Activated naive CD8-positive, alpha-beta T cell treated with anti-CD3 and anti-CD28 coated beads for 36 hours (primary cell): ENCODE measurements at places on chromosomes 12 and 14. TPM values are rescaled to one million over a fixed set of nuclear protein-coding genes. Genes with fewer than 3 reads are reported as not detected.
A peak's percentile ranks its signal among the peaks of the same experiment; 100 is the strongest.

DNA sequence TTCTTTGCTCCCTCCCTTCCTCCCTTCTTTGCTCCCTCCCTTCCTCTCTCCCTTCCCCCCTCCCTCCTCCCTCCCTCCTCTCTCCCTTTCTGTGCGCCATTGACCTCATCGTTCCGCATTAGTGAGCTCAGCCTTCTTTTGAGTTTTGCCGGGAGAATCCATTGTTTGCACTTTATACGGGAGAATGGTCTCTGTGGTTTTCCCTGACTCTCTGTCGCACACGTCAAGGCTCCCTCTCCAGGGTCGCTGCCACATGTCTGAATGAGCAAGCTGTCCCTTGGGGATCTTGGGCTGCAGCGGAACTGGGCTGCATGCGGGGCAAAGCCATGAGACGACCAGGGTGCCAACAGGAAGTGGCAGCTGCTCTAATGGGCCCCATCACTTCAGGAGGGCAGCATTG is 118.5 kb downstream of the GLT1D1 start:
- no peaks in the 10 kb centered on the region for H3K36me3 ChIP-seq
- DNase-seq = no peak
- peaks cover 5% of the 10 kb centered on the region for H3K4me1 ChIP-seq
- H3K4me3 ChIP-seq = no peak overlapping the region

Gene TTC9
- total RNA-seq = 5.4 TPM

DNA sequence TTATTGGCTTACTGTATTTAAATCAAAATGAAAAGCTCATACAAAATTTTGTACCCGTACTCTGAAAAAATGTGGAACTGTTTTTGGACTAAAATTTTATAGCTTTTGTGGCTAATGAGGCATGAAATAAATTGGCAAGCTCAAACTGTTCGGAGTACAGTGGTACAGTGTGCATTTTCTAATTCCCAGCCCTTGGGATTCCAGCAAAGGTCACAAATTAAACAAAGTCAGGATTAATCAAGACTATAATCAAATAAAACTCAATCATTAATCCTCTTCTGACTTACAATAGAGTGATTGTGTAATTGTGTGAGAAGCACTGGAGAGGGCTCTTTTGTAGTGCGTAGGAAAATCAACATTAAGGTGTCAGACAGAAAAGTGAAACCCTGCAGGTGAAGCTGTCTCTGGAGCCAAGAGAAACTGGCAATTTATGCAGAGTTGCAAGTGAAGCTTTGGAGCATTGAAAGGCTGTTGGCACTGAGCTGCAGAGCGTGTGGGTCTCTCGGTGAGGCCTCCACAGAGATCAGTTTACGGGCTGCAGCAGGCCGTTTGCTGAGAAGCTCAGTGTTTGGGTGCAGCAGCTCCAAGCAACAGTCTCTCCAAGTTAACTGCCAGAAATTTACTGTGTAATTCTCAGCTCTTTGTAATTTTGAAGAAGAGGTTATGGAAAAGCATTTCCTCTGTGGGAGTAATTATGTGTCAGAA is 275.9 kb downstream of the FBXL14 start:
- peaks cover 25% of the 10 kb centered on the region for H3K36me3 ChIP-seq
- DNase-seq = no peak
- peaks cover 8% of the 10 kb centered on the region for H3K4me1 ChIP-seq
- H3K27ac ChIP-seq = no peak overlapping the region
- no peaks in the 10 kb centered on the region for H3K27me3 ChIP-seq
- H3K4me3 ChIP-seq = no peak overlapping the region

- no peak overlapping the region for H3K4me3 ChIP-seq
- H3K27me3 ChIP-seq = peaks cover 15% of the 10 kb centered on the region
- H3K36me3 ChIP-seq = no peaks in the 10 kb centered on the region
- DNase-seq = no peak
- H3K27ac ChIP-seq = no peak overlapping the region
Observed at GRCh38 chr14:63290741-63291430, 27.8 kb downstream of the GPHB5 start.

Gene DACT1
- total RNA-seq = 1.0 TPM

DNA sequence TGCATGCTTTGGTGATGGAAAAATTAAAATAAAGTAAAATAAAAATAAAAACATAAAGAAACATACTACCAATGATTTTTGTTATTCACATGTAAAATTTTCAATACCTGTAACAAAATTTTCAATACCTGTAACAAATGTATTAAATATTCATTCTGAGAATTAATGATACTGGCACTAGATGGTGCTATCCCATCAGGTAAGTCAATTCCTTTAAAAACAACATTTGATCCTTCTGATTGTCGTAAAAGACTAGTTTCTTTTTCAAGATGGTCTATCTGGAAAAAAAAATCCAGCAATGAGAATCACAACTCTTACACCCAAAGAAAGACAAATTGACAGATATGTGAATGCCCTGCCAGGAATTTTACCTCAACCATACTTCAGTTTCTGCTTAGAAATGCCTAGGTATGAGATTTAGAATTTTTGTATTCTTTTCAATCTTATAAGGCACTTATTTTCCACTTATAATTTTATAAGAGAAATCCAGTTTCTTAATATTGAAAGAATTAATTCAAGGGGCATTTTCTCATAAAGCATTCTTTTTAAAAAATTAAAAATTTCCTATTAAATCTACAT is 30.7 kb downstream of the CEP290 start:
- no peak for DNase-seq
- H3K4me1 ChIP-seq = peaks cover 4% of the 10 kb centered on the region
- no peak overlapping the region for H3K4me3 ChIP-seq

- peak; percentile 45 for DNase-seq
- peak overlapping the region; percentile 25 for H3K27ac ChIP-seq
- no peak overlapping the region for H3K4me3 ChIP-seq
- peaks cover 60% of the 10 kb centered on the region for H3K4me1 ChIP-seq
- no peaks in the 10 kb centered on the region for H3K27me3 ChIP-seq
- peaks cover 17% of the 10 kb centered on the region for H3K36me3 ChIP-seq
Observed at GRCh38 chr12:94174576-94174975, 26.2 kb downstream of the PLXNC1 start.

GRCh38 chr12:53461059-53461458 is 9.2 kb downstream of the PCBP2 start:
- peak overlapping the region; percentile 54 for H3K27ac ChIP-seq
- H3K4me3 ChIP-seq = no peak overlapping the region
- no peak for DNase-seq
- peaks cover 44% of the 10 kb centered on the region for H3K4me1 ChIP-seq
- H3K27me3 ChIP-seq = no peaks in the 10 kb centered on the region
- H3K36me3 ChIP-seq = peaks cover 60% of the 10 kb centered on the region

GRCh38 chr12:19436931-19437330 is 2.4 kb upstream of the AEBP2 start:
- peaks cover 18% of the 10 kb centered on the region for H3K36me3 ChIP-seq
- H3K4me1 ChIP-seq = peaks cover 35% of the 10 kb centered on the region
- peaks cover 4% of the 10 kb centered on the region for H3K27me3 ChIP-seq
- H3K4me3 ChIP-seq = no peak overlapping the region
- H3K27ac ChIP-seq = peak overlapping the region; percentile 43
- no peak for DNase-seq

DNA sequence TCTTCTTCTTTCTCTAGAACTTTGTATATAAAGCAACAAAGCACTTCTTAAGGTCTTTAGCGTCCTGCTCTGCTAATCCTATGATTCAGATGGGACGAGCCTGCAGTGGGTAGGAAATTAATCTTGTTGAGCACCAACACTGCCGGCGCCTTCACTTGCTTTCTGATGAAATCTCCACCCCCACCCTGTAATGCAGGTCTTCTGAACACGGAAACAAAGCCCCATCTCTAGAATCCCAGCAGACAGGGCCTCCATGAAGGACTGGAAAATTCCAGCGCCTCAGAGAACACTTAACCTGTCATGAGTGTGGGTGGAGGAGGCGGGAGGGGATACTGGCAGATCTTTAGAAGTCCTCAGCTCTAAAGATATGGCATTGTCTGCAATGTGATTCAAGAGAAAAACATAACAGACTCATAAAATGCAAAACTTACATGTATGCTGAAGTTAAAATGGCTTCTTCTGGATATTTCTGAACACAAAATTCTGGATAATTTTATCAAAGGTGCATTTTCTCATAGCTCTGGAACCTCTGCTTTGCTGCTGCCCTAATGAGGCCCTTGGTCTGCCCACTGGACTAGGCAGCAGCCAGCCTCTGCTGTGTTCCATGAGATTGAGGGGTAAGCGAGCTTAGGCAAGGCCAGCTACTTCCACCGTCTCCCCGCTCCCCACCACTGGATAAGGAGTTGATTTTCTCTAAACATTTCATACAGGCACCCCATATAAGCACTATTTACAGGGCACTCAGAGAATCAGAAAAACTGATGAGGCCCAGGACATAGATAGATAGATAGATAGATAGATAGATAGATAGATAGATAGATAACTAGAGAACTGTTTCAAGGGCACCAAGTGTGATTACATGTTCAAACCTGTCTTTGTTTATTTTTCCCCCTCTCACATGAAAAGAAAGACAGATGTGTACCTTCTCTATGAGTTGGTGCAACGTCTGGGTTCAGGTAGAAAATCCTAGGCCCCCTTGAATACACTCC is 43.1 kb downstream of the ZFP36L1 start:
- DNase-seq = no peak
- no peak overlapping the region for H3K4me3 ChIP-seq
- peaks cover 5% of the 10 kb centered on the region for H3K4me1 ChIP-seq
- H3K36me3 ChIP-seq = no peaks in the 10 kb centered on the region

GRCh38 chr12:115500872-115501271 is 776.6 kb downstream of the MED13L start:
- H3K27me3 ChIP-seq = no peaks in the 10 kb centered on the region
- H3K36me3 ChIP-seq = no peaks in the 10 kb centered on the region
- H3K27ac ChIP-seq = no peak overlapping the region
- H3K4me3 ChIP-seq = no peak overlapping the region
- DNase-seq = no peak

DNA sequence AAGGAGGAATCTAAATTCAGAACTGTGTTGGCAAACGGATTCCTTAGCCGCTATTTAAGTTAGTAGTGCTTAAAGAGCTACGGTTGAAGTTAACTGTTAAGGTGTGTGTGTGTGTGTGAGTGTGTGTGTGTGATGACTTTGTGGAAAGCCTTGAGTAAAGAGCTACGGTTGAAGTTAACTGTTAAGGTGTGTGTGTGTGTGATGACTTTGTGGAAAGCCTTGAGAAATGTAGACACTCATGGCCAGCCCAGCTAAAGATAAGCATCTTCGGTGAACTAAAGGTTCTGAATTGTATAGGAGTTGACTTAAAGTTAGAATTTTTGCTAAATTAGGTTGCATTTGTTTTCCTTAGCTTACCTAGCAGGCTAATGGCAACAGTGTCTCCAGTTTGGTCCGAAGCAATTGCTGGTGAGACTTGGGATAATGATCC is 1.4 kb downstream of the KTN1 start:
- no peak for DNase-seq
- peak overlapping the region; percentile 91 for H3K27ac ChIP-seq
- H3K4me1 ChIP-seq = peaks cover 39% of the 10 kb centered on the region
- H3K36me3 ChIP-seq = peaks cover 2% of the 10 kb centered on the region
- H3K27me3 ChIP-seq = no peaks in the 10 kb centered on the region

DNA sequence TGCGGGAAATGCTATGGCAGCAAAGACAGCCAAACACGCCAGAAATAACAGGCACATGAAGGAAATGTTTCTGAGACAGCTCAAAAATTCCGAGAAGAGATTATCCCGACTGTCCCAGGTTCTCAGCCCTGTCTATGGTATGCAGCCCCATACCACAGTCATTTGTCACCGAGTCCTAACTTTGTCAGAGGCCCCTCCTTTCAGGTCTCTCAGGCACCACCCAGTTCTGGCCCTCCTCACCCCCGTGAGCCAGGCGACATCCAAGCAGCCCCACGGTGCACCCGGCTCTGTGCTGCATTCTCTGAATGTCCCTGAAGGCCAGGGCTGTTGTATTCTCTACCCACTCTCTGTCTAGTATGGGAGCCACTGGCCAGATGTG is 24.0 kb downstream of the SSH1 start:
- H3K36me3 ChIP-seq = peaks cover 33% of the 10 kb centered on the region
- H3K27me3 ChIP-seq = no peaks in the 10 kb centered on the region
- peaks cover 35% of the 10 kb centered on the region for H3K4me1 ChIP-seq
- H3K4me3 ChIP-seq = no peak overlapping the region
- DNase-seq = no peak
- H3K27ac ChIP-seq = no peak overlapping the region
